Stimulated activated CD8-positive, alpha-beta memory T cell treated with anti-CD3 and anti-CD28 coated beads, Interleukin-7, amount 100 ng/mL, for 1 hour (primary cell): ENCODE measurements at places on chromosomes 5 and 9.

DNA sequence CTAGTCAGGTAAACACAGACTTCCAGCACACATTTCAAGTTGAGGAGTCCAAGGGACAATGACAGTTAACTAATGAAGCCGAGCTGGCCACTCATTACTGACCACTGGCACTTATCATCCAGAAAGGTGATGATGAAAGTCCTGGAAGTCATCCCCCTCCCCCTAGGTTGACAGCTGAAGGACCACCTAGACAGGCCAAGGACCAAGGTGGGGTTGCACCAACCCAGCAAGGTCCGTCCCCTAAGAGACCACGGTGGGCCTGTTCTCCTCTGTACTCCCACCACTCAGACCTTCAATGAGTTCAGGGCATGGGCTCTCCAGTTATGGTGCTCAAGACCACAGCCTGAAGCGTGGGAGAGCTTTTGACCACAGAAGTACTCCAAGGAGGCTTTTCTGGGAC is 13.2 kb downstream of the P4HA2 start:
- no peak for DNase-seq

DNA sequence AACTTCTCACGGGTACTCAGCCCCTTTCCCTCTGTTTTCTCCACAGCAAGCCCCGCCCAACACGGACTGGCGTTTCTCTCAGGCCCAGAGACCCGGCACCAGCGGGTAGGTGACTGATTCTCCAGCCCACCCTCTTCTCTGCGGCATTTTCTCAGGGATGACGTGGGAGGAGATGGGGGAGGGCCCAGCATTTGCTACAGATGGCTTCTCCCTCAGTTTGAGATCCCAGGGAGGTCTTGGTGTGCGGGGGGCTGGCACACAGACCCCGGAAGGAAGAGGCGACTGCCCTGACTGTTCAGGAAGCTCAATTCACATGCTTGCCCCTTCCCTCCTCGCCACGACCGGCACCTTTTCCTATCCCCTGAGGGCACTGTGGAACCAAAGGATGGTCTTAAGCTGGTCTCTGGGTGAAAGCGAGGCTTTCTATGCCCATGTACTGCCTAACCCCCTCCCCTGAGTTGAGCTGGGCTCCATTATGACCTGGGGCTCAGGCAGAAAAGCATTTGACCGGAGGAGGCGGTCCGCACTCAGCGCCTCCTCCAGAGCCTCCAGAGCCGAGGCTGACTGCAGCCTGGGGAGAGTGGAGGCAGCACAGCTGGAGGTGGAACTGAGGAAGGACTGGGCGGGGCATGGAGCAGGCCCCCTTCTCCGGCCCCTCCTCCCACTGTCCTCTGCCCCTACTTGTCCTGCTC is 6.0 kb downstream of the PCDHGC5 start:
- no peak for DNase-seq

- no peak for DNase-seq
These were observed 117.0 kb downstream of the CARTPT start for GRCh38 chr5:71836084-71836483.

GRCh38 chr9:110214090-110214489 is 6.1 kb upstream of the C9orf152 start:
- no peak for DNase-seq

- DNase-seq = no peak
These were observed 140.8 kb upstream of the LMX1B start for GRCh38 chr9:126472948-126473298.
